Chondrocyte (in vitro differentiated cells): ENCODE measurements at places on chromosomes 7 and 10.

DNA sequence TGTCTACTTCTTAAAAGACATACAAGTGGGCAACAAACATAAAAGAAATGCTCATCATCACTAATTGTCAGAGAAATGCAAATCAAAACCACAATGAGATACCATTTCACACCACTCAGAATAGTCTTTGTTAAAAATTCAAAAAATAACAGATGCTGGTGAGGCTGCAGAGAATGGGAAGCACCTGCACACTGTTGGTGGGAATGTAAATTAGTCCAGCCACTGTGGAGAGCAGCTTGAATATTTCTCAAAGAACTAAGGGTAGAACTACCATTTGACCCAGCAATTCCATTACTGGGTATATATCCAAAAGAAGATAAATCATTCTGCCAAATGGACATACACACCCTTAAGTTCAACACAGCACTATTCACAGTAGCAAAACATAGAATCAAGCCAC, 61.8 kb upstream of the STEAP1 start:
- DNase-seq: no peak

DNA sequence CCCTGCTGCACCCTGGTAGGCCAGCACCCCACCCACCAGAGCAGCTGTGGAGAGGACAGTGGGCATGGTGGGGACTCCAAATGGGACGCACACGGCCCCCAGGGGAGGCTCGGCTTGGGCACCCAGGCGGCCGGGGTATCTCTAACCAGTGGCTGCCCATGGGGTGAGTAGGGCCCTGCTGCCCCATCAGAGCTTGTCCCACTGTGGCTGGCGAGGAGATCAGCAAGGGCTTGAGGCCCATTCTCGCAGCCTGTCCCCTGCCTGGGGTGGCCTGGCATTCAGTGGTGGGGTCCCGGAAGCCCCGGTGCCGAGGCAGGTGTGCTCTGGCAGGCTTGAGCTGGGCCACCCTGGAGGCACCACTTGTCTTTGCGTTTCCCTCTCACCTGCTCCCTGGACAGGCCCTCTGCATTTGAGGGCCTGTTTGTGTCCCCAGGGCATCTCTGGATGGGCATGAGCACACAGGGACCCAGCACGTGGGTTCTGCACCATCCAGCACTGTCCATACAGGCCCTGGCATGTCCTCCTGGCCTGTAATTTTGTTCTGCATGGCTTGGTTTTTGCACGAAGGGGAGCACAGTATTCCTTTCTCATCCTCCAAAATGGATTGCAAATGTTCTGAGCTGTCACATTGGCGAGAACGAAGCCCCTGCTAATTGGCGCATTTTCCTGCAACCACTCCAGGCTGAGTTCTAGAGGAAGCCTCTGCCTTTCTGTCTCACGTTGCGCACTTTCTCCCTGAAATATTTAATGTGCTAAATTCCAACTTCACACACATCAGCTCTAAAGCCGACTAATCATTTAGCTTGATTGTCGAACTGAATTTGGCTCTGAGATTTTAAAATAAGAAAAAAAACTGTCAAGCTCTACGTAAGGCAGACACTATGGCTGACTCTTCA, 27.2 kb downstream of the PWWP2B start:
- DNase-seq: no peak

GRCh38 chr10:131588704-131589220, 277.2 kb upstream of the TCERG1L start:
- no peak for DNase-seq

DNA sequence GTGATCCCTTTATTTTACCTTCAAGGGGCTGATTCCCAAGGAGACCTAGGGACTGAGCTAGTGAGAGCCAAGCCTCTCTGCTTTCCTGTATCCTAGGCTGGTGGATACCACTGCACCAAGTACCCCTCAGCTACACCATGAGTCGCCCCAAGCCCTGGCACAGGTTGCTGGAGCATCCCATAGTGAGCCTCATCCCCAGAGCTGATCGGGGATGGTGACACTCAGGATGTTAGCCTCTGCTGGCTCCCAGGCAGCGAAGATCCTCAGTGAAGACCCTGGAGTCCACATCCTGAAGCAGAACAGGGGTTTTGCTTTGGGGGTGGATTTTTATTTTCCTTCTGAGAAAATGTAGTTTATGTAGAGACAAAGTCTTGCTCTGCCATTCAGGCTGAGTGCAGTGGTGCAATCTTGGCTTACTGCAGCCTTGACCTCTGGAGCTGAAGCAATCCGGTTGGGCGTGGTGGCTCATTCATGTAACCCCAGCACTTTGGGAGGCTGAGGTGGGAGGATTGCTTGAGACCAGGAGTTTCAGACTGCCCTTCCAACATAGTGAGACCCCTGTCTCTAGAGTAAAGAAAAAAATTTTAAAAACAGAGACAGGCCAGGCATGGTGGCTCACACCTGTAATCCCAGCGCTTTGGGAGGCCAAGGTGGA, 12.5 kb upstream of the ZNF212 start:
- DNase-seq: no peak

GRCh38 chr10:126177417-126178030, 210.8 kb downstream of the ADAM12 start:
- DNase-seq: no peak
